CD4-positive, alpha-beta T cell treated with Interleukin-21 for 1 hour (primary cell): ENCODE measurements at places on chromosomes 3 and 15.

DNA sequence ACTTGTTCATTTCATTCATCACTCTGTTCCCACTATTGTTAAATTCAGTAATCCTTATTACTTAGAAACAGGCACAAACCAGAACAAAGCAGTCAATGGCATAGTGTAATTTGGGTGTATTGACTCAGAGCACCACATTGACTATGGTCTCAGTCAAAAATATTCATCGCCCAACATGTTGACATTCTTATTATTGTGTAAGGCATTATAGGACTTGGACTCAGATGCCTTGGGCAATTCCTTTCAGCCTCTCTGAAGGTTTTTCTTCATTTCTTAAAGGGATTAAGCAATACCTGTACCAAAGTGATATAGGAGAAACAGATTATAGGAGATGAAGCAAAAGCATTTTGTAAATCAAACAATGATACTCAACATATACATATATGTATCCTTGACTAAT is 114.7 kb upstream of the BHLHE40 start:
- DNase-seq = no peak

DNA sequence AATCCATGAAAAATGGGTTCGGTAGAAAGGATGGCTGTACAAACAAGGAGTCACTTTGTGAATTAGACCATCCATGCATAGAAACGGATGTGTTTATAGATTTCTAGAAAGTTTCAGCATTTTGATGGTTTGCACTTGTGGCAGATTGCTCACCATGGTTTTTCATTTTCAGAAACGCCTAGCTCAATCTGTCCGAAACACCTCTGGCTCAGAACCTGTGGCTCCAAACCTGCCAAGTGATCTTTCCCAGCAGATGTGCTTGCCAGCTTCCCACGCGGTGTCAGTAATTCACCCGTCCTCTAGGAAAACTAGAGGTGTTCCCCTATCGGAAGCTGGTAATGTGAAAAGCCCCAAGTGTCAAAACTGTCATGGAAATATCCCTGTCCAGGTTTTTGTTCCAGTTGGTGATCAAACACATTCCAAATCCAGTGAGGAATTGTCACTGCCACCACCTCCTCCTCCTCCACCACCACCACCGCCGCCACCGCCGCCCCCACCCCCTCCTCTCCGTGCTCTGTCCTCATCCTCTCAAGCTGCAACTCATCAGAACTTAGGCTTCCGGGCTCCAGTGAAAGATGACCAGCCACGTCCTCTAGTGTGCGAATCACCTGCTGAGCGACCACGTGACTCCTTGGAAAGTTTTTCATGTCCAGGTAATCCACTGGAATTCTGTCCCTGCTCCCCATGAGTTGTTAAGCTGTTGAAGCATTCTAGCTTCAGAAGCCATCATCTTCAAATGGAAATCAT is 21.2 kb downstream of the WHAMM start:
- DNase-seq = no peak

GRCh38 chr15:47136236-47136635 is 581.1 kb upstream of the SEMA6D start:
- DNase-seq = no peak

DNA sequence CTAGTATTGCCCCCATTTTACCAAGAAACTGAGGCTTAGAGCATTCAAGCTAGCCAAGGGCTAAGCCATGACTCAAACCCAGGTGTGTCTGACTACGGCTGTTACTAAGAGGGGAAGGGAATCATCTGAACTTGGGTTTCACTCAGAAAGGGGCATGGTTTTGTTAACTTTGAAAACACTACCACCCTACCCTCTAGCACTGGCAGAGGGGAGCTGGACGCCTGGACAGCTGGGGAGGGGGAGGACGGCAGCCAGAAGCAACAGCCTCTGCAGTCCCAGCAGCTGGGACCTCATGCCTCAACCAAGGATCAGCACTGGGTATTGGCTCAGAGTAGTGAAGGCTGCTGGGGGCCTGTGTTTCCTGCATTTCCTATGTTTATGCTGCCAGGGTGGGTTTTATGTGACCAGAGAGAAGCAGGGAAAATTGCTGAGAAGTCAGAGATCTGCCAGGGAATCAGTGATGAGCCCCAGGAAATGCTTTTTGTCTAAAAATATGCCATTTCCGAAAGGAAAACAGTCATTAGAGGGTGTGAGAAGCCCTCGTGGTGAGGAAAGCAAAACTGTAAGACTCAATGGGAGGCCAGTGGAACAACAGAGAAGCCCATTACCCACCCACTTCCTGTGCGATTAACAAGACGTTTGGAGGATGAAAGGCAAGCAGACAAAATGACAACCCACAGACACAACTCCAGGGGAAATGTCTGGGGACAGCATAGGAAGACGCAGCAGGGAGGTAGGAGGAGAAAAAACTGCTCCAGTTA is 41.2 kb downstream of the LIPC start:
- peak; percentile 64 for DNase-seq

- peak; percentile 64 for DNase-seq
Measured at GRCh38 chr3:115092220-115092791, 54.8 kb downstream of the ZBTB20 start.

GRCh38 chr3:18501679-18502343 is 76.7 kb upstream of the SATB1 start:
- DNase-seq = no peak

GRCh38 chr3:42752441-42752840 is 20.6 kb downstream of the CCDC13 start:
- DNase-seq = no peak

- DNase-seq = no peak
Measured at GRCh38 chr3:76789237-76789636, 250.7 kb upstream of the ROBO2 start.

DNA sequence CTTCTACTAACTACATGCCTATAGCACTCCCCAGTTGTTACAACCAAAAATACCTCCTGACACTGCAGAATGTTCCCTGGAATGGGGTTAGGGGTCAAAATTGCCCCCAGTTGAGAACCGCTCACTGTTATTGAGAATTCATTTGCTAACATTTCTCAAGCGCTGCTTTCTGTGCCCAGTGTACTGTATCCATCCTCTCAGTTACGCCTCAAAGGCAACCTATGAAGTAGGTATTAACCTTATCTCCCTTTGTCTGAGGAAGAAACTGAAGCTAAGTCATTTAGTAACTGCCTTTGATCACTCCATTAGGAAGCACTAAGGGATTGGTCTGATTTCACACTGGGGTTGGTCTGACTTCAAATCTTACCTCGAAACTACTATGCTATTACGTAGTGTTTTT is 70.1 kb downstream of the CADPS start:
- DNase-seq = no peak

GRCh38 chr15:50261981-50262380 is 3.5 kb downstream of the HDC start:
- peak; percentile 22 for DNase-seq

- DNase-seq = peak; percentile 12
Measured at GRCh38 chr15:67685008-67685599, 140.2 kb upstream of the SKOR1 start.

- DNase-seq = no peak
Measured at GRCh38 chr3:59056706-59057105, 6.9 kb upstream of the CFAP20DC start.

GRCh38 chr3:30631243-30631904 is 25.0 kb downstream of the TGFBR2 start:
- peak; percentile 82 for DNase-seq

DNA sequence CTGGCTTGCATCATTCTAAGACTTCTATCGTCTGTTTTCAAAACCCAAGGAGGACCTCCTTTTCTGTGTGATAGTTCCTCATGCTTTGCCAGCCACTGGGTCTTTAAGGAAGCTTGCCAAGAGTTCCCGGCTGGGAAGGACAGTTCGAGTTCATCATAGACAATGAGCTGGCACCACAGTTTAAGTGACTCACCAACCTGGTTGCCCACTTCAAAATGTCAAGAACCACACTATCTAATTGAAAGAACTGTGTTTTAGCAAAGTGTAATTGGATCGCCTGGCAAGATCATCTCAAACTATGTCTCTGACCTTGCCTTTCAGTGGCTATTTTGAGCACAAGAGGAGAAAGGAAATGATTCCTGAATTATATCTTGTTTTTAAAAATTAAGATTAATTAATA is 27.9 kb downstream of the SOX2 start:
- DNase-seq = no peak

- DNase-seq = no peak
Measured at GRCh38 chr3:102192575-102192974, 242.2 kb upstream of the ZPLD1 start.

DNA sequence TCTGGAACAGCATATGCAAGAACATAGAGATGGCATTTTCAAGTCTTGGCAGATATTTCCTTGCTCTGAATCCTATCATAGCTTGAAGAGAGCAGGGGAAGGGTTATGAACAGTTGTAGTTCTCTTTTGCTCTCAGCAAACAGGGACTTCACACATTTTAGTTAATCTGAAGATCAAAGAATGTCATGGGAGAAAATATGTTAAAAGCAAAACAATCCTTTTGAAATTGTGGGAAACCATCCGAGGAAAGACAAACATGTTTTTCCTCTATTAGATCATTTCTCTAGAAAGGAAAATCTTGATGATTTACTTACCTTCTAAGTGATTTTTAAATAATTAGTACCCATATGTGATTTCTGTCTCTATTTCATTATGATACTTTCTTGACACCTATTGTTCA is 77.8 kb upstream of the DCBLD2 start:
- DNase-seq = no peak

- DNase-seq = no peak
Measured at GRCh38 chr3:62209101-62209500, 164.2 kb downstream of the FEZF2 start.

DNA sequence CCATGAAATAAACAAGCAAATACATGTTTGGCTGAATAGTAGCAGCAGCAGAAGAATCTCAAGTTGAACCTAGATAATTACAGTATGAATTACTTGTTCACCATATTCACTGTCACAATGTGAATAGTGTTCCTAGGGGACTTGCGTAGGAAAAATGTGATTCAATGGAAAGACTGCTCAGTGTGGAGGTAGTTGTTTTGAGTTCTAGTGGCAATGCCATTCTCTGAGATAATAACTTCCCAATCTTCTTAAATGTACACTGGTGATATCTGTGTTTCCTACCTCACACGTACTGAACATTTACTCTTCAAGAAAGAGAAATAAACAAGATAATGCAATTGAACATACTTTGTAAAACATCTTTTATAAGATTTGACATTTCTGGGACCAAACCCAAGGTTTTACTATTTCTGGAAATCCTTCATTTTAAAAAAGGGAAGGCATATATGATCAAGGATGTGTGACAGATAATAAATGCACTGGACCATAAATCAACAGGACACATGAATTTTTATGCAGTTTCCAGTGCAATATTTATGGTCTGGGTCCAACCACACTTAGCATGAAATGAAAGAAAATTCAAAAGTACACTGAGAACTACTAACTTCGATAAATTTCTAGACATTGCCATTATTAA is 598.3 kb upstream of the ZNF385D start:
- DNase-seq = no peak

DNA sequence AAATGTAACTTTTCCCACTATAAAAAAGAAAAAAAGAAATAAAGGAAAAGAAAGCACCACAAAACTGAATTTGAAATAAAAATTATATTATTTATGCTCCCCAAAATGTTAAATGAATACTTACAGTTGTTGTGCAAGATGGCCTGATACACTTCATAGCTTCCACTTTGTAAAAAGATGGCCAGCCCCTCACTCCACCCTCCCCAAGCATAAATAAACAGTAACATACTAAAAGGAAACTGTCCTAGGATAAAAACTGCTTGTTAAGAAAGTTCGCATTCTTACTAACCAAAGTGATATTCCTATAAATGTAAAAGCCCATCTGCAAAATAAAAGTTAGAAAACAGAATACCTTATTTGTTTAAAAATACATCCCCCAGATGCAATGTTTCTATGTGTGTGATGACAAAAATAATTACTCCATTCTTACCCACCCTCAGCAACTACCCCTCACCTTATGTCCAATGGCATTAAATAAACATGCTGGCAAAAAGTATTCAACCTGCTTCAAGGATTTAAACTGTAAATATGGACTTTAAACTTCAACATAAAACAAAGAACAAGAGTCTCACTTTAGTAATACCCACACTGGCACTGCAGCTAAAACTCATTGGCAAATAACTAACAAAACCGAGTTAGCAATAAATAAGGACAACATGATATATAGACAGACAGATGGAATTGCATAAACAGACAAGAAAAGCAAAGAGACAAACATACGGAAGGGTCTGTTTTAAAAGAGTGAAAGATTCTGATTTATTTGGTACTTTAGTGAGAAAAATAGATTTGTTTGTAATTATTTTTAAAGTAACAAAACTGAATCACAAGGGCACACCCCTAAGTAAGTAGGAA is 47.7 kb downstream of the ZBTB20 start:
- DNase-seq = no peak

DNA sequence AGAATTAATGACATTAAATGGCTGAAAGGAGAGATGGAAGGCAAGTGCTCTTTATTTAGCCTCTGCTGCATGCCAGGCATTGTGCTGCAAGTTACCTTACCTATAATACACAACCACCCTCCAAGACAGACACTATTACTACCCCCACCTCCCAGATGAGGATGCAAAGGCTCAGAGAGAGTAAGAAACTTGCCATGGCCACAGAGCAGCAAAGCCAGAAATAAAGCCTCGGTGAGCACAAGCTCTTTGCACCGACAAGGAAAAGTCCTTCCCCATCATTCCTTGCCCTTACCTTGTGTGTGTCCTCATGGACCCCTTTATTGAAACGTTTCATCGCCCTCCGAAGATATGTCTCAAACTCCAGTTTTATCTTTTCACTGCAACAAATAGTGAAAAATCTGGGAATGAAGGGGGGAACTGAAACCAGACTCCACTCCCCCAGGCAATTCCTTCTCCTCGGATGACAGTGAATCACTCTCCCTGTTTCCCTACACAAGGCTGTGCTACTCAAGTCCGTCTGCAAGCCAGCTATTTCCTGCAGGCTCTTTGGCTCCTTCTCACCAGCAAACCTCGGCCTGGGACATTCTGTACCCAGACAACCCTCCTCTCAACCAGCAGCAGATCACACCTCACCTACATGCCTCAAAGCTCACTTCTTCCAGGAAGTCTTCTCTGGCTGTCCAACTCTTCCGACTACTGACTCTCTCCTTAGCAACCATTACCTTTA is 11.4 kb downstream of the XPC start:
- no peak for DNase-seq

DNA sequence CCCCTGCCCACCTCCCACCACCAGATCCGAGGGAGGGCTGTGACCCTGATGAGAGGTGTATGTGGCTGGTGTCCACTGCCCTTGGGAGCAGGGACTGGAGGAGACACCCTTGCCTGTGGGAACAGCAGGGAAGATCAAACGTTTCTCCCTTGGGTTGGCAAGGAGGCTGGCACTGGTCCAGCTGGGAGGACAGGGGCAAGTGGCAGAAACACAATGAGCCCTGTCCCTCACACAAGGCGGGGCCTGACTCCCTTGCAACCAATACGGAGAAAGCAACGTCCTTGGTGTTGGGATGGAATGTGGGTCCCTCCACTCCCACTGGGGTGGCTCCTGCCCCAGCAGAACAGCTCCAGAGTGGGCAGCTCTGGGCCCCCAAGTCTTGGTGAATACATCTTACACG is 5.2 kb downstream of the HYAL2 start:
- no peak for DNase-seq

- DNase-seq = no peak
Measured at GRCh38 chr3:40043444-40043755, 234.0 kb downstream of the MYRIP start.
